Activated T-cell treated with anti-CD3 and anti-CD28 coated beads, Interleukin-2, amount 50 U/mL, for 72 hours (primary cell): ENCODE measurements at places on chromosomes 2 and 18. TPM values are rescaled to one million over a fixed set of nuclear protein-coding genes. Genes with fewer than 3 reads are reported as not detected.

Gene SERPINB10
- 1.5 TPM for total RNA-seq

Gene YIPF4
- total RNA-seq: 48.7 TPM

Gene CNDP1
- 0.16 TPM for total RNA-seq

Gene DPY30
- total RNA-seq: 59.1 TPM

Gene DOK6
- total RNA-seq: not detected

DNA sequence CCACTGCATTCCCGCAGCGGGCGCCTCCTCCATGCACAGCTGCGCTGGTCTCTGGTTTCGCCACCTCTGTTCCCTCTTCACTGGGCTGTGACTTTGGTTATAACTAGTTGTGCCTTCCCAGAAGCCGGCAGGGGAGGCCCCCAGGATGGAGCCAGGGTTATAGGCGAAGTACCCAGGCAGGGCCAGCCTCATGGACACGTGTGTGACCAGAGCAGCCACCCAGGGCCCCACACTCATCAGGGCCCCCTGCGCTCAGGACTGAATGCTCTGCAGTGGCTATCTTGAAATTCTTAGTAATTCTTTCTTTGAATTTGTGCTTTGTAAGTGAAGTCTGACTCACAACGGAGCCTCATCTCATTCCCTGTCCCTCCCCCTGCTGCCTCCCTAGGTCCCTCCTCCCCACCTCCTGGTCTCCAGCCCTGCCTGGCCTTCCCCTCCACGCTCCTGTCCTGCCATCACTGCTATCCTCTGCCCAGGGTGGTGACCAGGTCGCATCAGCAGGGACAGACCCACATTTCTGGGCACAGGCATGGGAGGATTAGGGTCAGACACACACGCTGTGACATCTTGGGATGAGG, 38.1 kb upstream of the LBH start:
- DNase-seq: no peak
- no peaks in the 10 kb centered on the region for H3K36me3 ChIP-seq
- H3K27me3 ChIP-seq: no peaks in the 10 kb centered on the region
- H3K4me3 ChIP-seq: no peak overlapping the region
- H3K27ac ChIP-seq: no peak overlapping the region

GRCh38 chr2:46268196-46268595, 29.0 kb upstream of the EPAS1 start:
- no peaks in the 10 kb centered on the region for H3K27me3 ChIP-seq
- H3K27ac ChIP-seq: no peak overlapping the region
- H3K4me3 ChIP-seq: no peak overlapping the region

GRCh38 chr2:231213931-231214642, 15.7 kb downstream of the ARMC9 start:
- H3K4me3 ChIP-seq: no peak overlapping the region
- H3K27ac ChIP-seq: no peak overlapping the region
- no peaks in the 10 kb centered on the region for H3K4me1 ChIP-seq
- no peaks in the 10 kb centered on the region for H3K27me3 ChIP-seq

- no peaks in the 10 kb centered on the region for H3K27me3 ChIP-seq
- no peaks in the 10 kb centered on the region for H3K36me3 ChIP-seq
- H3K4me1 ChIP-seq: no peaks in the 10 kb centered on the region
- H3K27ac ChIP-seq: no peak overlapping the region
Observed at GRCh38 chr2:46125798-46126197, 171.4 kb upstream of the EPAS1 start.

DNA sequence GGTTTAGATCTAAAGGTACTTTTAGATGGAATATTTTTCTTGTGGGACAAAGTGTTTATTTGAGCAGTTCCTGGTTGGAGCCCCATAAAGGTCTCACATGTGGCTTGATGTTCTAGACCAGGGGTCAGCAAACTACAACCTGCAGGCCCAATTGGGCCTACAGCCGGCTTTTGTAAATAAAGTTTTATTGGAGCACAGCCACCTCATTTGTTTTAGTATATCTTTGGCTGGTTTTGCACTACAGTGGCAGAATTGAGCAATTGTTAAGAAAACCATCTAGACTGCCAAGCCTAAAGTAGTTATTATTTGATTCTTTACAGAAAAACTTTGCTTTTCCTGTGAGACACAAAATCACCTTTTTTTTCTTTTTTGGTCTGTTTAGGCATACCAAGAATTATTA, 41.6 kb downstream of the NDC80 start:
- no peak overlapping the region for H3K27ac ChIP-seq
- H3K36me3 ChIP-seq: peaks cover 11% of the 10 kb centered on the region
- no peak for DNase-seq
- H3K4me3 ChIP-seq: no peak overlapping the region
- H3K4me1 ChIP-seq: no peaks in the 10 kb centered on the region
- no peaks in the 10 kb centered on the region for H3K27me3 ChIP-seq

DNA sequence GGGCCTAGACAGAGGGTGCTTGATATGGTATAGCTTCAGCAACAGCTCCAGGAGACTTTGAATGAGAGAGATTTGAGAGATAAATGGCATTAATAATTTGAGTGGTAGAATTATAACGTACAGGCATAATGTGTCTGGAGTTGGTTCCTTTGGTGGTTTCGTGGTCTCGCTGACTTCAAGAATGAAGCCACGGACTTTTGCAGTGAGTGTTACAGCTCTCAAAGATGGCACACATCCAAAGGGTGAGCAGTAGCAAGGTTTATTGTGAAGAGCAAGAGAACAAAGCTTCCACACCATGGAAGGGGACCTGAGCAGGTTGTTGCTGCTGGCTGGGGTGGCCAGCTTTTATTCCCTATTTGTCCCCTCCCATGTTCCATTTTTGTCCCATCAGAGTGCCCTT, 23.1 kb downstream of the PDCD1 start:
- no peak for DNase-seq
- peaks cover 39% of the 10 kb centered on the region for H3K27me3 ChIP-seq
- H3K27ac ChIP-seq: no peak overlapping the region

GRCh38 chr18:27771571-27771970, 405.4 kb downstream of the CDH2 start:
- no peak for DNase-seq
- H3K27me3 ChIP-seq: no peaks in the 10 kb centered on the region
- H3K4me3 ChIP-seq: no peak overlapping the region
- no peaks in the 10 kb centered on the region for H3K36me3 ChIP-seq
- no peak overlapping the region for H3K27ac ChIP-seq
- H3K4me1 ChIP-seq: no peaks in the 10 kb centered on the region

- no peaks in the 10 kb centered on the region for H3K36me3 ChIP-seq
- no peaks in the 10 kb centered on the region for H3K27me3 ChIP-seq
- no peak for DNase-seq
- H3K4me3 ChIP-seq: no peak overlapping the region
- H3K4me1 ChIP-seq: no peaks in the 10 kb centered on the region
Observed at GRCh38 chr2:17355608-17356329, 162.5 kb downstream of the RAD51AP2 start.

GRCh38 chr2:20634507-20635112, 16.3 kb downstream of the HS1BP3 start:
- H3K4me3 ChIP-seq: no peak overlapping the region
- peaks cover 5% of the 10 kb centered on the region for H3K4me1 ChIP-seq
- no peak overlapping the region for H3K27ac ChIP-seq

GRCh38 chr2:156944871-156945270, 312.6 kb upstream of the GALNT5 start:
- no peak overlapping the region for H3K4me3 ChIP-seq
- no peaks in the 10 kb centered on the region for H3K4me1 ChIP-seq
- H3K27ac ChIP-seq: no peak overlapping the region
- DNase-seq: no peak

GRCh38 chr2:177241711-177242120, 22.8 kb downstream of the NFE2L2 start:
- peak overlapping the region; percentile 63 for H3K4me3 ChIP-seq
- no peak for DNase-seq
- H3K27ac ChIP-seq: peak overlapping the region; percentile 66

- H3K4me3 ChIP-seq: no peak overlapping the region
- H3K27me3 ChIP-seq: no peaks in the 10 kb centered on the region
- no peak for DNase-seq
- no peak overlapping the region for H3K27ac ChIP-seq
Observed at GRCh38 chr18:27585602-27586173, 400.6 kb upstream of the CHST9 start.

DNA sequence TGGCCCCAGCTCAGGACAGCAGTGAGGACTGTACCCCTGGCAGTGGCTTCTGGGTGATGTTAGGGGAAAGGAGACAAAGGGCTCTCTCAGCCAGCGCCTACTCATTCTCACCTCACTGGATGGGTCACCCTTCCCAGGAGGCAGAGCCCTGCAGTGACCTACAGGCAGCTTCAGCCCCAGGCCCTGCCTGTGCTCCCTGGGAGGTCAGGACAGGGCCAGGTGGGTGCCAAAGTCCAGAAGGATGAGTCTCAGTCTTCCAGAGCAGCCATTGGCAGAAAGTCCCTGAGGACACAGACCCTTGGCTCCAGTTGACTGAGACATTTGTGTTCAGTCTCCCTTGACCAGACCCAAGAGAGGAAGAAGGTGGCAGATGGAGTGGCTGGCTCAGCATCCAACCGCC, 75.1 kb downstream of the TEX51 start:
- peaks cover 31% of the 10 kb centered on the region for H3K27me3 ChIP-seq
- no peaks in the 10 kb centered on the region for H3K36me3 ChIP-seq
- peaks cover 17% of the 10 kb centered on the region for H3K4me1 ChIP-seq
- no peak overlapping the region for H3K27ac ChIP-seq
- no peak for DNase-seq

DNA sequence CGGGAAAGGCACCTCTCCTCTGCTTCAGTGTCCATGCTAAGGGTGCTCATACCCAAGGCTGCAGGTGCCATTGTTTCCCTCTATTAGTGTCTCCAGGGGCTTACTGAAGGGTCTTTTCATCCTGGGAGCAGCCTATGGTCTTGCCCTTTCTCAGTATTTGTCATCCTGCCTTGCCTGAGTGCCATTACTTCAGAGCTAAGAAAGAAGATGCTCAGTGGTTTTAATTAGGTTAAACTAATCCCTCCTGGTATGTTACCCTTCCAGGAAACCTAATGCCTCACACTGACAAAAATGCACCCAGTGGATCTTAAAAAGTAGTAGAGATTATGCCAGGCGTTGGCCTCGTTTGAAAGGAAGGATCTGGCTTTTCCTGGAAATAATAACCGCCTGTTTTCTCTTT, 151.4 kb downstream of the LRRTM1 start:
- no peak overlapping the region for H3K4me3 ChIP-seq
- no peak overlapping the region for H3K27ac ChIP-seq
- no peaks in the 10 kb centered on the region for H3K27me3 ChIP-seq
- H3K36me3 ChIP-seq: no peaks in the 10 kb centered on the region

DNA sequence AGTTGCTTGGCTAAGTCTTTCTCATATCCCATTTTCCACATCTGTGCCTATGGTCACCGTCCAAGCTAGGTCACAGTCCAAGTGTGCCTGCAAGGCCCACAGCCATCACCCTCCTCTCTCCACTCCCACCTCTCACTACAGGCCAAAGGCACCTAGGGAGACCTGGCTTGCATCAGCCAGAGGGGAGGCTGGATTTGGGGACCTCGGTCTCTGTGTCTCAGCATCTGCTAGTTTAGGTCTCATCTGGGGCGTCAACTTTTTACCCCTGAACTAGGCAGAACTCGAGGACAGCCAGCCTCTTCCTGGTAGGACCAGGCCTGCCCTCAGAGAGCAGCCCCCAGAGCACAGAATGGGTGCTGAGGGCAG, 217.1 kb downstream of the DYSF start:
- no peaks in the 10 kb centered on the region for H3K36me3 ChIP-seq
- H3K4me1 ChIP-seq: no peaks in the 10 kb centered on the region
- no peak for DNase-seq

DNA sequence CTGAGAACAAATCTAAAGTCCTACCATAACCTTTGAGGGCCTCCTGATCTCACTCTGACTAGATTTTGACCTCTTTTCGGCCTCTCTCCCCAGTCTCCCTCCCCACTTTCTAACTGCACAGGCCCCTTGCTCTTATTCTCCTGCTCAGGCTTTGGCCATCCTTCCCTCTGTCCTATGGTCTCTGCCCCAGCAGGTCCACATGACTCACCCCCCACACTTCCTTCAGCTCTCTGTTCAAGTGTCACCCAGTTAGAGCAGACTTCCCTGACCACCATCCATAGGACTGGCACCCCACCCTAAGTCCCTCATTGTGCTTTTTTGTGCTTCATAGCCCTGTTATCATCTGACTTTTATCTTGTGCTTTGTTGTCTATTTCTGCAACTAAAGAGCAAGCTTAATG, 41.2 kb upstream of the NT5C1B start:
- no peak overlapping the region for H3K4me3 ChIP-seq
- H3K36me3 ChIP-seq: peaks cover 8% of the 10 kb centered on the region
- no peak overlapping the region for H3K27ac ChIP-seq

DNA sequence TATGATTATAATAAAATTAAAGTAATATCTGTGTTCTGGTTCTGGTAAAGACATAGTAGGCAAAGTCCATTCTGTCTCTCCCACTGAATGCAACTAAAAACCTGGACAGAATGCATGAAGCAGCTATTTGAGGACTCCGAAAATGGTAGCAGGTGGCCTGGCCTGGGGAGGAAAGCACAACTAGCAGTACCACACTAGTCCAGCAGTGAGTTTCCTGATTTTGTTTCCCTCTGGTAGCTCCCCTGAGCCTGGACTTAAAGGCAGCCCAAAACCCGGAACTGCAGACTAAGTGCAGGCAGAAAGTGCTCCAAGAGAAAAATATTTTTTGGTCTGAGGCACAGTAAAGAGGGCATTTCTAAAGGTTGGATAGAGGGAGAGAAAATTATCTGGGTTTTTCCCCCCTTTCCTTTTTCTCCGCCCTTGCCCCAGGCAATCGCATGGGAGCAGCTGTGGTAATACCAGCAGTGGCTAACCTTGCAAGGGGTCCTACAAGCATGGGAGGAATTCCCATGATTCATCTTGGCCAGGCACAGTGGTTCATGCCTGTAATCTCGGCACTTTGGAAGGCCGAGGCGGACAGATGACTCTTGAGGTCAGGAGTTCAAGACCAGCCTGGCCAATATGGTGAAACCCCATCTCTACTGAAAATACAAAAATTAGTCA, 32.3 kb downstream of the ASXL2 start:
- no peaks in the 10 kb centered on the region for H3K27me3 ChIP-seq
- H3K27ac ChIP-seq: no peak overlapping the region
- no peak for DNase-seq
- H3K36me3 ChIP-seq: peaks cover 9% of the 10 kb centered on the region
- peaks cover 24% of the 10 kb centered on the region for H3K4me1 ChIP-seq
- no peak overlapping the region for H3K4me3 ChIP-seq

- H3K4me3 ChIP-seq: no peak overlapping the region
- no peak overlapping the region for H3K27ac ChIP-seq
- DNase-seq: no peak
- H3K27me3 ChIP-seq: no peaks in the 10 kb centered on the region
- no peaks in the 10 kb centered on the region for H3K36me3 ChIP-seq
Observed at GRCh38 chr2:22795287-22795866, 589.6 kb upstream of the KLHL29 start.

GRCh38 chr2:23525137-23525765, 140.3 kb downstream of the KLHL29 start:
- no peak for DNase-seq
- H3K4me1 ChIP-seq: peaks cover 10% of the 10 kb centered on the region
- H3K27me3 ChIP-seq: no peaks in the 10 kb centered on the region
- H3K36me3 ChIP-seq: no peaks in the 10 kb centered on the region

GRCh38 chr2:219453671-219454590, 19.3 kb downstream of the SPEG start:
- no peak overlapping the region for H3K4me3 ChIP-seq
- H3K27me3 ChIP-seq: peaks cover 10% of the 10 kb centered on the region
- H3K36me3 ChIP-seq: no peaks in the 10 kb centered on the region
- H3K4me1 ChIP-seq: peaks cover 8% of the 10 kb centered on the region
- H3K27ac ChIP-seq: no peak overlapping the region

- no peak for DNase-seq
- H3K36me3 ChIP-seq: no peaks in the 10 kb centered on the region
- H3K4me3 ChIP-seq: no peak overlapping the region
- H3K4me1 ChIP-seq: no peaks in the 10 kb centered on the region
- no peak overlapping the region for H3K27ac ChIP-seq
- no peaks in the 10 kb centered on the region for H3K27me3 ChIP-seq
Observed at GRCh38 chr18:29160170-29160569, 983.2 kb upstream of the CDH2 start.
